ENCODE measurements at places on chromosomes 7 and 10.

GRCh38 chr10:13016426-13016825 is 14.9 kb upstream of the CCDC3 start:
- DNase-seq: no peak

DNA sequence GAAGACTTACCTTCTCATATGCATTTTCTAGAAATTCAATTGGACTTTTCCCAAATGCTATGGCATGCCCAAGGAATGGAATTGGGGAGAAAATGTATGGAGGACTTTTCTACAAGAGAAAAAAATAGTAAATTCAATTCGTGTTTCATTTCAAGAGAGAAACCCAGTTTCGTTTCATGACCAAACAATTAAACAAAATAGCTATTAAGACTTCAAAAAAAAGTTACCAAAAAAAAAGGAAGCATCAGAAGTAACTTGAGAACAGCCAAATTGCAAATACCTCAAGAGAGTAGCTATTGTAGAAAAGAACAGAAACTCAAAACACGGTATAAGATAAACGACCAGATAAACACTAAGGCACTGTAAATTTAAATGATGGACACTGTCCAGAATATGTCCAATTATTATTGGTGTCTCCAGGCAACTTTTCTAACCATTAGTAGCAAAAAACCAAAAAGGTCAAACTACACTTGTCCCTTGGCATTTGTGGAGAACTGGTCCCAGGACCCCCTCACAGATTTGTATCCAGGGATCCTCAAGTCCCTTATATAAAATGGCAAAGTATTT is 2.4 kb downstream of the CYP51A1 start:
- no peak for DNase-seq

DNA sequence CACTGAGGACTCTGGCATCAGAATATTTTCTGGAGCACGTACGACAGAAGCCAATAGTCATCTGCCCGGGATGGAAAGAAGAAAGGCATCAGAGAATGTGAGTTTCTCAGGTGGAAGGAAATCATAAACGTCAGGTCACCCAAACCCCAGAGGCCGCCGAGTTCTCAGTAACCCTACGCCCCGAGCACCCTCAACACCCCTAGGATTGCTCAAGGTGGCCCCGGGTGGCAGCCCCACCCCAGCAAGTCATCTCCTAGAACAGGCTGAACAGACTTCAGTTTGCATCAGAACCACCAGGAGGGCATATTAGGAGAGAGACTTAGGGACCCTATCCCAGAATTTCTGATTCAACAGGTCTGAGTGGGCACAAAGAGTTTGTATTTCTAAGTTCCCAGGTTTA is 117.6 kb downstream of the TNS3 start:
- no peak for DNase-seq

DNA sequence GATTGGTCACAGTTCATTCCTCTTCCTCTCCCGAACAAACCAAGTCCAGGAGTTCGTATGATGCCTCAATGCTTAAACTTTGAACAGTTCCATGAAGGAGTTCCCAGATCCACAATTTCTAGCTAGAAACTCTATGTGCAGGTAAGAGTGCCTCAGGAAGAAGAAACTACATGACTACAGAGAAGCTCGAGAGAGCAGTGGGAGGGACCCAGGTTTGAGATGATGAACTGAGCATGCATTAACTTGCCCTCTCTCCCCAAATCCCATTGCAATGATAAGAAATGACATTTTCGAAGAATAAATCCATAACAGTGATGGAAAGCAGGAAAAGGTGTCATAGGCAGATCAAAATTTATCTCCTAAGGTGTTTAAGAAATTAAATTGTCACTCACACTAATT is 140.6 kb upstream of the JCAD start:
- no peak for DNase-seq

DNA sequence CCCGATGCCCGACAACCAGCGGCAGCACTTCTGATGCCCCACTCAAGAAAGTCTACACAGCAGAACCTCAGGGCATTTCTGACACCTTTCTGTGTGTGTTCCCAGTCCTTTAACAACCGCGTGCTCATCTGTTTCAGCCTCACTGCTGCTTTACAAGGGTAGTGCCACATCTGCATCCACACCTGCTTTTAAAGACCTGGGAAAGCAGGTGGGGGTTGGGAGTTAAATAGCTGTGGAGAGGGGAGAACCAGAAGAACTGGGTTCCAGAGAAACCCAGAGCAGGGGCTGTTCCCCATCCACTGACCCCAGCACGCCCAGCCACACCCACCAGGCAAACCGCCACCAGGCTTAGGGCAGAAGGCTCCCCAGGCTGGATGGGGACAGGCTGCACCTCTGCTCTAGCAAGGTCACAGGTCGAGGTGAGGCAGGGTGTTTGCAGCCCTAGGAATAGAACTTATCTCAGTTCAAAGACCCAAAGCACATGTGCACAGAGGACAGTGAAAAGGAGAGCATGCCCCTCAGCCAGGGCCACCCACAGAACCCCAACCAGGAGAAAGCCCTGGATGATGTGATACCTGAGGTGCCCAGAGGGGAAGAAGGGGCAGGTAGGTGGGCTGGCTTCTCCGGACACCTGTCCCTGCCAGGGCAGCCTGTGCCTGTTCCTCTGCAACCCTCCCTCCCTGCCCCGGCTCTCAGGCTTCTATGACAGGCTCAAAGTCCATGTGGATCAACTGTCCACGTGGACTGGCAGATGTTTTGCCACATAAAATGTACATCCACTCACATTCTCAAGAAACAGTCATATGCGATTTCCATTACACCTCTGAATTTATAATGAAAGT is 51.3 kb downstream of the COBL start:
- no peak for DNase-seq

DNA sequence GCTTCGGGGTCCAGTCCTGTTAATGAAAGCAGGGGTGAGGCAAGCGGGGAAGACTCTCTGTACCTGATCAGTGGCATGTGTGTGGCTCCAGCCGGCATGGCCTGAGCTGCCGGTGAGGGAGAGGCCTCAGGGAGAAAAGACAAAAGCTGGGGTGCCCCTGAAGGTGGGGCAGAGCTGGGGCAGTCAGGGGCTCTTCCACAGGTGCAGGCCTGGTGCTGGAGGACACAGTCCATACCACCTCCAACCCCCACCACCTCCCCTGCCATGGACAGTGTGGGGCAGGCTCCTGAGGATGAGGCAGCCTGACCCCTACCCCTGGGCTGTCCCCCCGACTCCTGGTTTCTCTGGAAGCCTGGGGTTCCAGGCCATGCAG is 129.5 kb downstream of the LHPP start:
- no peak for DNase-seq

DNA sequence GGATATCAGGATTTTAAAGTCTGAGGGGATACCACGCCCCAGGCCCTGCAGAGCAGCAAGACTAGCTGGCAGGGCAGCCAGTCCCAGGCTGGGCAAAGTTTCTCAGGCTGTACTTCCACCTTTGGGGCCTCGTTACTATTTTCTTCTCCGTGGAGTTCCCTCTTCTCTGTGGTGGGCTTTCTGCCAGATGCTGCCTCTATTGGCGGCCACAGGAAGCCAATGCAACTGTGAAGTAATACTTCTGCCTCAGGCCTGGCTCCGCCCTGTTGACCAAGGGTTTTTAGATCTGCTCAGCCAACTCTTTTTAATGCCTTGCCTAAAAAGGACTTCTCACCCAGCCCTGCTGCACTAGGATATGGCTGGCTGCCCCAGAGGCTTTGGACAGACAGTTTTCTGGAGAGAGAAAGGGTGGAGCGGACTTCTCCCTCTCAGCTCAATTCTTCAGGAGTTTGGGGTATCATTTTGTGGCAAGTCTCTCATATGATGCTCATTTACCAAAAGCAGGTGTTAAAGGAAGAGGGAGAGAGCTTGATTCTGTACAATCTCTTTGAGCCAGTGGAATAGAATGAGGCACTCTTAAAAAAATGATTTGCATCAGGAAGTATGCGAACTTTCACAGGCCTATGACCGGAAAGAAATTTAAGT is 67.4 kb downstream of the HHEX start:
- DNase-seq: peak; percentile 47

DNA sequence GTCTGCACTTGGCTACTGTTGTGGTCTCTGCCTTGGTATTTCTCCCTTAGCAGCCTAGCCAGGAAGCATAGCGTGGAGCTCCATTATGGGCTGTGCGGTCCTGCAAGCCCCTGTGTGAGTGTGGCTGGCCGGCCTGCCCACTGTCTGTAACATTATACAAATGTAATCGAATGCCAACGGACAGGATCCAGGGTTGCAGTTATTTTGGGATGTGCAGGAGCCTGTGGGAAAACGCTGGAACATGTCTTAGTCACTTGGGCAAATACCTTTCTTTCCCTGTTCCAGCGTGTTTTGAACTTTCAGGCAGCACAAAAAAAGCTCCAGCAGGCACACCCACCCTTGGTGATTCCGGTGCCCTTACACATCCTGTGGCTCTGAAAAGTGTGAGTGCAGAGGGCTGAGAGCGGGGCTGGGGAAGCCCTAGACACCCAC is 29.5 kb downstream of the BAG3 start:
- no peak for DNase-seq

DNA sequence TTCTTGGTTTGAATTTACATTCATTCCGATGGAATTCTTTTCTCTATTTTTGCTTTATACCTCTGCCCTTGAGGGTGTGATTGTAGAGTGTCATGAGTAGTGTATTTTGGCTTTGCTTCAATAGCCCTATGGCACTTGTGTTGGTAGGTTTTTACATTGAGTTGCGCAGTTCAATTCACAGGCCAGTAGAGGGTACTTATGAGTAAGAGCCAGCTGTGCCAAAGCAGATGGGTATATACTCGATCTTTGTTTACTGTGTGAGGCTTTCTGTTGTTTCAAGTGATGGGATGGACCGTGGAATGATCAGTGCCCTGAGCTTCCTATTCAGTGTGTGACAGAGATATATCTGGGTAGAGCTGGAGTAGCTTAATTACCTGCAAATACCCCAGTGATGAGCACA is 4.3 kb upstream of the AKR1C3 start:
- no peak for DNase-seq

- DNase-seq: no peak
Observed at GRCh38 chr7:151393031-151393977, 16.5 kb downstream of the WDR86 start.

GRCh38 chr7:142803901-142804300 is 33.1 kb downstream of the PRSS2 start:
- DNase-seq: no peak

- DNase-seq: no peak
Observed at GRCh38 chr7:36635091-36635490, 89.2 kb downstream of the AOAH start.

GRCh38 chr7:152231089-152231488 is 204.7 kb downstream of the KMT2C start:
- no peak for DNase-seq

DNA sequence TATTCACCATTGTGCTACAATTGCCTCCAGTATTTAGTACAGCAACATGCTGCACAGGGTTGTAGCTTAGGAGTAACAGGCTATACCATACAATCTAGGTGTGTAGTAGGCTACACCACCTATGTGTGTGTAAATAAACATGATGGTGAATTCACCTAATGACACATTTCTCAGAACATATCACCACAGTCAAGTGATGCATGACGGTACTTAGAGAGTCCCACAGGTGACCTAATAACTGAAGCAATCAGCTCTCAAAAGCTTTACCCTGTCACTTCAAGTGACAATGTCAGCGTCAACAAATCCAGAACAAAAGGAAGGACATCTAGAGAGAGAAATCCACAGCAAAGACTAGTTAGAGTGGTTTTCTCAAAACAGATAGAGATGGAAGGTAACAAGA is 38.8 kb downstream of the CCNJ start:
- DNase-seq: no peak

- no peak for DNase-seq
Observed at GRCh38 chr10:35696392-35697287, 54.5 kb upstream of the FZD8 start.

GRCh38 chr10:96695366-96695765 is 24.9 kb downstream of the PIK3AP1 start:
- no peak for DNase-seq

DNA sequence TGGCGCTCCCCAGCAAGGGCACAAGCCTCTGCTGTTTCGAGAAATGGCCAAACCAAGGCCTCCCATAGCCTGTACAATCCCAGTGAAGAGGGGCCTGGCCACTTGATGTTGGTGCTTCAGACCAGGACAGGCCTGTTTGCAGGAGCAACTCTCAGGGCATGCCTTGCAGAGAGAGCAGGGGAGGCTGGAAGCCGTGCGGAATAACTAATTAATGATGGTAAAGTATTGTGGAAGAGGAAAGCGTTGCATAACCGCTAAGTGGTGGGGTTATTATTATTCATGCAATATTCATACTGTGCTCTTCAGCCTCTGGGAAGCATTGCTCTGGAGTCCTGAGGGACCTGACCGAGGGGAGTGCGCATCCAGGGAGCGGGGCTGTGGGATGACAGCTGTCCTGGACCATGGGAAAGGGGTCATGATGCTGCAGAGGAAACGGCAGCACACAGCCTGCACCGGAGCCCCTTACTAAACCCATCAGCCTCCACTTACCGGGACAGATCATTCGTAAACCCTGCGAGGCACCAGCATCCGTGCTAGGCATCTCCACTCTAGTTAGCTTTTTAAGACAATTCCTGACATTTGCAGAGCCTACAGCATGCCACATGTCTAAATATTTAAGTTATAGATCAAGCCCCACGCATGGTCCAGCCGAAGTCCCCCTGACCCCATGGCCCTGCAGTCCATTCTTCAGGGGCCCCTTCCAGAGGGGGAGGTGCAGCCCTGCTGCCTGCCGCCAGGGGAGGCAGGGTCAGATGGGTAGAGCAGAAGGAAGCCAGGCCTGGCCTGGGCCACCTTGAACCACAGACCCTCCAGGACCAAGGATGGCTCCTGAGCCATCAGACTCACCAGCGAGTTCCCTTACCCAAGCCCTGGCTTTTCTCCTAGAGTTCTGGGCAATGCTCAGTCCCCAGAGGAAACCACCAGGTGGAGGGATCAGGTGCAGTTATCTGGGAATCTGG is 11.6 kb downstream of the TMEM273 start:
- no peak for DNase-seq

GRCh38 chr10:2682491-2682890 is 384.9 kb upstream of the PFKP start:
- no peak for DNase-seq

GRCh38 chr7:71777278-71777677 is 634.9 kb downstream of the CALN1 start:
- no peak for DNase-seq

DNA sequence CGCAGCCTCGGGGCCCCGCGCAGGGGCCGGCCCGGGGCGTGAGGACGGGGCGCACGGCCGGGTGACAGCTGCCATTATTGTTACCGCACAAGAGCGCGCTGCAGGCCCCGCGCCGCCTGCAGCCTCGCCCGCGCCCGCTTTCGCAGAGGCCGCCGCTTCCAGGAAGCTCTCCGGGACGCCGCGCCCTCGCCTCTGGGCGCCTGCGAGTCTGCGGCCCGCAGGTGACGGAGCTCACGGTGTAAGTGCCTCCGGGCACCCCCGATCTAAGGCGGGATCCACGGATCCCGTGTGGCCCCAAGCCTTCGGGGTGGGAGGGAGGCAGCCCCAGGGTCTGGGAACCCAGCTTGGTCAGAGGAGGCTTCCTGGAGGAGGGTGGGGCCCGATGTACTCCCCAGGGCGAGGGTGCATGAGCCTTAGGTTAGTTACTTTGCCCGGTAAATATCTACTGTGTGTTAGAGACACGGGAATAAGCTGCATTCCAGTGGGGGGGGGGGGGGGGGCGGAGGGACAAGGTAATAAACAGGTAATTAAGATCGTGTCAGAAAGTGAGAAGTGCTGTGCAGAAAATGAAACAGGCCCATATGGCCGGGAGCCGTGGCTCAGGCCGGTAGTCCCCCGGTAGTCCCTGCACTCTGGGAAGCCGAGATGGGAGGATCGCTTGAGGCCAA is 638 bp downstream of the IQCE start:
- DNase-seq: no peak

GRCh38 chr7:112080978-112081377 is 125.2 kb downstream of the DOCK4 start:
- peak; percentile 11 for DNase-seq
